ENCODE measurements at places on chromosomes 2 and 18. TPM values are rescaled to one million over a fixed set of nuclear protein-coding genes. Genes with fewer than 3 reads are reported as not detected.

DNA sequence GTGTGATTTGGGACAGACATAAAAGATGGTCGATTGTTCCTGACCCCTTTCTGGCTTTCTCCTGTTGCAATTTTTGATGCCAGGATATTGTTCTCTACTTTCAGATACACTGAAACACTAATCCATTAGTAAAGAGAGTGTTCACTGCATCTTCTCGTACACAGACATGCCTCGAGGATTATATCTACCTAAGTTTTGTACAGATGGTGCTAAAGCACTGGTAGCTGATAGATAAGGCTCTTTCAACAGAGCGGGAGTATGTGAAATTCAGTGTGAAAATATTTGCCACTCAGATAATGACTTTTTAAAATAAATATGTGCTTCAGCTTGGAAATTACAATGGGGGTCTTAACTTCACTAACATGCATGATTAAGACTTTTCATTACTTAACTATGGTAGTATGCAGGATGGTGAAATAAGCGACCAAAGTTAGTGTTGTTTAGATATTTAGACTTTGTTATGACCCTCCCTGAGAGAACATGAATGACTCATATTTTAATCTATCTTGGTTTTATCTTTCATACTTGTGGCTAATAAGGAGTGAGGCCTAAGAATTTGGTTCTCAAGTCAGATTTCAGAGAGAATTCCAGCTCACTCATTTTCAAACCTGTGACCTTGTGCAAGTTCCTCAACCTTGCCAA is 474.9 kb downstream of the NRXN1 start:
- no peak for DNase-seq

HSPD1 gene
- 73.2 TPM for polyA plus RNA-seq

ALKAL2 gene
- not detected for polyA plus RNA-seq

GRCh38 chr2:161379740-161380139 is 36.4 kb upstream of the TBR1 start:
- DNase-seq, result no peak

- DNase-seq, result no peak
Observed at GRCh38 chr2:62381656-62382055, 124.3 kb downstream of the TMEM17 start.

UNC80 gene
- not detected for polyA plus RNA-seq

DNA sequence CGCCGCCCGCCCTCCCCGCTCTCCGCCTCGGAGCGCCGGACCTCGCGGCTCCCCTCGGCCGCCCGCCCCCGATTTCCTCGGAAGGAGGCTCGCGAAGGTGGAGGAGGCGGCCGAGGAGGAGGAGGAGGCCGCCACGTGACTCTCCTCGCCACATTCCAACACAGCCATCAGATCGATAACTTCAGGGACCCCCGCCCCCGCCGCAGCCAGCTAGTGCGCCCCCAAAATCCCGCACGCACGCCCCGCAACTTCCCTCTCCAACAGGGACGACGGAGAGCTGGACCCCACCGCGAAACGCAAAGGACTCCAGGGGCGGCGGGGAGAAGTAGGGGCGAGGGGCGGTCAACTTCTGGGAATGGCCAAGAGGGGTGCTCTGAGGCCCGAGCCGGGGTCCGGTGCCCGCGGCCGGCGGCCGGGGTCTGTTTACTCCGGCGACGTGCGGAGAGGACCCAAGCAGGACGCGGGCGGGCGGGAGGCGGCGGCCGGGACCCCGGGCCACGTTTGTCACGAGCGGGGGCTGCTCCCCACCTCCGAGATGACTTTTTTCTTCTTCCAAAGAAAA is 2.0 kb downstream of the ZNF521 start:
- no peak for DNase-seq

DNA sequence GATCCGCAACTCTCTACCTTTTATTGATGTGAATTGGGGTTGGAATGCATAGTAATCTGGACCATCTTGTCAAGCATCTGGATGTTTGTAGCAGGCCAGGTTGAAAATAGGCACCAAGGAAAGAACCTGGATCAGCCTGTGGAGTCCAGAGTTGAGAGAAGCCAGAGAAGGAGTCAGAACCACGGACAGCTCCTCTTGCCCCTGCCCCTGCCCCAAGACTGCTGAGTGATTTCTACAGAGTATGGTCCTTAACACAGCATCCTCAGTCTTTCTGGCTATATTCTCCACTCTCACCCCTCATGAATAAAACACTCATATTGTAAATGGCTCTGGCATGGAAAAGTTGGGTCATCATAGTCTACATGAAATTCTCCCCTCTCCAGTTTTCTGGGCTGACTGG is 154.6 kb downstream of the LOXHD1 start:
- no peak for DNase-seq

SLC9A4 gene
- polyA plus RNA-seq, result not detected

DNA sequence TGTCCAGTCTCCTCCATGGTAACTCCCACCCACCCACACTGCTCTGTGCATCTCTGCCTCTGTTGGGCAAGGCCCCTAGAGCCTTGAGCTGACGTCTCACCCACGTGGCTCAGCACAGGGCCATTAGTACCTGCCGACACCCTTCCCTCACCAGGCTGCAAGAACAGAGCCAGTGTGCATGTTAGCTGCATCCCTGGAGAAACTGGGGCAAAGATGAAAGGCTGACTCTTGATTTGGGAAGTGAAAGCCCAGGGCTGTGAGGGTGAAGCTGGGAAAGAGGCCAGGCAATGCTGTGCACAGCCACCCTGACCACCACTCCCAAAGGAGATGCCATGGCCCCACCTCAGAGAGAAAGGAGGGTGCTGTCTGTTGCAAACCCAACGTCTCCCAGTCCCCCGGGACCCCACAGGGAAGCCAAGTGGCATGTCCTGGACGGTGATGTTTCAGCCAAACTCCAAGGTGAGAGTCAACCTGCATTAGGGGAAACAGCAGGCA is 20.0 kb upstream of the HPCAL1 start:
- DNase-seq, result no peak

GRCh38 chr2:63378589-63378988 is 209.7 kb downstream of the WDPCP start:
- no peak for DNase-seq

KIAA2012 gene
- polyA plus RNA-seq, result not detected

SLC14A1 gene
- polyA plus RNA-seq, result not detected
